T-helper 17 cell (primary cell): ENCODE measurements at places on chromosomes 13 and 19.

DNA sequence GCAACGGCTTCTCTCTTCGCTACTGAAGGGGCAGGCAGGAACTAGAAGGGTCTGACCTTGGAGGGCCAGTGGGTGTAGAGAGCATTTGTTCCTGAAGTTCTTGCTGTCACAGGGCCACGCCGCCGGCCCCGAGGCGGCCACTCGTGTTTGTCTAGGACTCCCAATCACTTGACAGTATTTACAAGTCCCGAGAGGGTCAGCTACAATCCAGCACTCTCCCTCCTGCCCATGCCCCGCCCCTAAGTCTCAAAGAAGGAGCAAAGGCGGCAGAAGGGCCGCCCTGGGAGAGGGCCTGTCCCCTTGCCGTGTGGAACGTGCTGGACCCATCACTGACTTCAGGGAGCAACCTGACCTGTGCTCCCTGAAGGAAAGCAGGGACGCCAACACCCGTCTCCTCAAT is 118.5 kb downstream of the STK24 start:
- H3K27me3 ChIP-seq, result no peaks in the 10 kb centered on the region
- no peak overlapping the region for H3K27ac ChIP-seq
- no peak overlapping the region for H3K4me3 ChIP-seq
- H3K36me3 ChIP-seq, result peaks cover 8% of the 10 kb centered on the region

- no peaks in the 10 kb centered on the region for H3K27me3 ChIP-seq
- no peak overlapping the region for H3K4me3 ChIP-seq
- H3K4me1 ChIP-seq, result no peaks in the 10 kb centered on the region
- DNase-seq, result no peak
Measured at GRCh38 chr13:37143911-37144310, 38.4 kb upstream of the CSNK1A1L start.

DNA sequence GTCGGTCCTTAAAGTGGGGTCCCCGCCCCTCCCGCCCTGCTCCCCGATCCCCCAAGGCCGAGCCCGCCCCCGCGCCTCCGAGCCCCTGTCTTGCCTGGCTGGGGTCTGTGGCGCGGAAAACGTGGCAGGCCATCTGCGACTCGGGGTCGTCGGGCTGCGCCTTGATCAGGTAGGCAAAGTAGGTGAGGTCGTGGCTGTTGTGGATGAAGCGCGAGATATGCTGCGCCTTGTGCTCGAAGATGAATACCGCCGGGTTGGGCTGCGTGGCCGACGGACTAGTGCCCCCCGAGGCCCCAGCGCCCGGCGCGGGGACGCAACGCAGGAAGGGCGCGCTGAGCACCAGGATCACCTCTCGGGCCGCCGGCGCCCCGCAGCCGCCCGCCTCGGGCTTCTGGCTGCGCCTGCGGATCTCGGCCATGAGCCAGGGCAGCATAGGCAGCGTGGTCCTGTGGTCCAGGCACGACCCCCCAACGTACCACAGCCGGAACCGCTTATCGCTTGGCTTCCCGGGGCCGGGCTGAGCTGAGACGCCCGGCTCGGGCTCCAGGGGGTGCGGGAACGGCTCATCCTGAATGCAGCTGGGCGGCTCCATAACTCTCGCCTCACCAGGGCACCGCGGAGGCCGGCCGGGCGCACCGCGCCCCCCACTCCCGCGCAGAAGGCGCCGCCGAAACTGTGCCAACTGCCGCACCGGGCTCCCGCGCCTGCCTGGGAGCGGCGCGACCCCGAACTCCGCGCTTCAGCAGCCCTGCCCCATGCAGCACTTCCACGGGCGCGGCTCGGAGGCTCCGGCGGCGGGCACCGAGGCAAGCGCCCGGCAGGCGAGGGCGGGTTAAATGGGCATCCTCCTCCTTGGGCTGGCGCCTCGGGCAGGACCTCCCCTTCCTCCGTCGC is 546 bp downstream of the TBC1D4 start:
- peak; percentile 16 for DNase-seq
- peaks cover 71% of the 10 kb centered on the region for H3K27me3 ChIP-seq
- peaks cover 11% of the 10 kb centered on the region for H3K4me1 ChIP-seq
- H3K36me3 ChIP-seq, result peaks cover 7% of the 10 kb centered on the region
- no peak overlapping the region for H3K27ac ChIP-seq

DNA sequence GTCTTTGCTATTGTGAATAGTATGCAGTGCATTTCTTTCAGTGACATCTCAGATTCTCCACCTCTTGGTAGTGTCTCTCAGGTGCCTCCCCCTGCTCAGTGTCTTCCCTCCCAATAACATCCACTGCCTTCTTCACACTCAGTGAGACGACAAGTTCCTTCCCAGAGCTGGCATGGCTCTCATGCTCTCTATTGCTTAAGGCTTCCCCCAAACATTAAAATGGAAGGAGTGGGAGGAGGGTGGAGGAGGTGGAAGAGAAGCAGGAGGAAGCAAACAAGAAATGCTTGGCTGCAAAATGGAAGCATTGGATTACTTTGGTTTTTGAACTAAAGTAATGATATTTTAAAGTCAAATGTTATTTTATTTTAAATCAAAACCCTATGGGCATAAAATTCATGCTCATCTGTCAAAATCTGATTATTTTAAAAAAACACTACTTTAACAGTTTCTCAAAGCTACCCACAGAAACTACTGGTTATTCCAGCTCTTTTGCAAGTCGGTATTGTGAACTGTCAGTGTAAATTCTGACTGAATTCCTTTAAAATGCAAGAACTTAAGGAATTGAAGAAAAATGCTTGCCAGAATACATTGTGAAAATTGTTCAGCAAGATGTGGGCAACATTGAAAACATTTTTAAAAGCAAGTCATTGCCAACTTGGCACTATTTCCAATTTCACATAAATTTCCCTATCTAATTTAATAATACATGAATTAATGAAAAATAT is 727.6 kb upstream of the ARGLU1 start:
- H3K27ac ChIP-seq, result no peak overlapping the region
- no peaks in the 10 kb centered on the region for H3K4me1 ChIP-seq
- H3K36me3 ChIP-seq, result no peaks in the 10 kb centered on the region
- H3K4me3 ChIP-seq, result no peak overlapping the region
- no peaks in the 10 kb centered on the region for H3K27me3 ChIP-seq
